ENCODE measurements at places on chromosomes 4 and X.

DNA sequence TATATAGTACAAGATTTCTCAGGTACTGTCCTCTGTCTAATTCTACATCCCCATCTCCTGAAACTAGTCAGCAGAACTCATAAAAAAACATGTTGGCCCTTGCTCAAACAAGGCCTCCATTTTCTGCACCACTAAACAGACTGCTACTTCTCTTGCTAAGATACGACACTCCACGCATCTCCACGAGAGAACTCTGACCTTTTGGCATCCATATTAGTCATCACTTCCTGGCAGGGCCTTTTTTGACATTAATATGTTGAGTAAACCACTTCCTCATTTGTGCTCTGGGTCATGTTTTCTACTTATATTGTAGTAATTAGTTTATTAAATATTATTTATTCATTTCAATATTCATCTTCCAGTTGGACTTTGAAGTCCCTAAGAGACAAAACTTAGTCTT lies 65.6 kb downstream of the DCAF8L1 start:
- DNase-seq: no peak

DNA sequence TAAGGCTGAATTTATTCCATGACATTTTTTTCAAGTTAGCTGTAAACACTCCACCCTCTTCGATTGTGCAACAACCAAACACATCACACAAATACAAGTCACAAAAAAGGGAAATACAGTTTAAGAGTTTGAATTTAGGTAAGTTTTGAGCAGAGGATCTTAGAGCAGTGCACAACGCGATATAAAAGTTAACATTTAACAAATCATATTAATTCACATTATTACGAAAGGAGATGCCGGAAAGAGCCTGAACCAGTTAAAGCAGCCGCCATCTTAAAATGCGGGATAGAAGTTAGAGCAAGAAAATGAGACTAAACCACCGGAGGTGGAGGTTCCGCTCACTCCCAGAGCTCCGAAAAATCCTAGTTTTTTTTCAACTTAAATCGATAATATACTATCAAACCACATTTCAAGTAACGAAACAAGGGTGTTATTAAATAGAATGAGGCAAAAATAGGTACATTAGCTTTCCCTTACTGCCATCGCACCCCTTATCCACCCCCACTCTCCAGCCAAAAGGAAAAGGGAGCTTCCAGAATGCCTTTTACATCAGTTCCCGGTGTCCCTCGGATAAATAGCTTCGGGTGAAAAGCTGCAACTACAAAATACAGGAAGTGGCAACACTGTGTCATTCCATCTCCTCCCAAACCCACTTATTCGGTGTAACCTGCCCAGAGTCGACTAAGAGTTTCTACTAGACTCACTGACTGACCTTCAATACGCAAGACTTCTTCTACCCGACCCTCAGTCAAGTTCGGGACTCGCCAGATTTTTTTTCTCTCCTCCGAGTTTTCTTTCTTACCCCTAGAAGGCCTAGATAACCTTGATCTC lies 1.9 kb downstream of the UBE2D3 start:
- no peak for DNase-seq

GRCh38 chr4:113666386-113667114 lies 95.0 kb downstream of the CAMK2D start:
- no peak for DNase-seq

DNA sequence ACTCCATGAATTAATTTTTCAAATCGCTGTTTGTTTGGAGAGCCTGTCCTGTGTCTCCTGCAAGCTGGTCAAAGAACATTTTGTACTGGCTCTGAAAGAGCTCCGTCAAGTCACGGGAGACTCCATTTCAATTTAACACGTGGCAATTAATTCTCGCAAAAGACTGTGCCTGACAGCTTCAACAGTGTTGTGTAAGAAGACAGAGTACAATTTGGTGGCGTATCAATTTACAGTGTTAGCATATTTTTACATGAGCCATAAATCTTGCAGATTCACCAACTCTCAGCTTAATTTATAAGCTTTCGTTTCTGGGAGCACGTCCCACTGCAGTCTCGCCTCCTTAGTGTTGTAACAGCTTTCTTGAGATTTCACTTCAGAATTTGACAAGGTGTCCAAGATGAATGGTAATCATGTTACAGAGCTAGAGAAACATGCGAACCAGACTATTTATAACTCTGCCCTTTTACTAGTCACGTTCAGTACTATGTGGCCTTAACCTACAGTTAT lies 70.8 kb downstream of the RWDD4 start:
- DNase-seq: no peak

- no peak for DNase-seq
Observed at GRCh38 chr4:25068386-25068785, 37.6 kb upstream of the LGI2 start.

DNA sequence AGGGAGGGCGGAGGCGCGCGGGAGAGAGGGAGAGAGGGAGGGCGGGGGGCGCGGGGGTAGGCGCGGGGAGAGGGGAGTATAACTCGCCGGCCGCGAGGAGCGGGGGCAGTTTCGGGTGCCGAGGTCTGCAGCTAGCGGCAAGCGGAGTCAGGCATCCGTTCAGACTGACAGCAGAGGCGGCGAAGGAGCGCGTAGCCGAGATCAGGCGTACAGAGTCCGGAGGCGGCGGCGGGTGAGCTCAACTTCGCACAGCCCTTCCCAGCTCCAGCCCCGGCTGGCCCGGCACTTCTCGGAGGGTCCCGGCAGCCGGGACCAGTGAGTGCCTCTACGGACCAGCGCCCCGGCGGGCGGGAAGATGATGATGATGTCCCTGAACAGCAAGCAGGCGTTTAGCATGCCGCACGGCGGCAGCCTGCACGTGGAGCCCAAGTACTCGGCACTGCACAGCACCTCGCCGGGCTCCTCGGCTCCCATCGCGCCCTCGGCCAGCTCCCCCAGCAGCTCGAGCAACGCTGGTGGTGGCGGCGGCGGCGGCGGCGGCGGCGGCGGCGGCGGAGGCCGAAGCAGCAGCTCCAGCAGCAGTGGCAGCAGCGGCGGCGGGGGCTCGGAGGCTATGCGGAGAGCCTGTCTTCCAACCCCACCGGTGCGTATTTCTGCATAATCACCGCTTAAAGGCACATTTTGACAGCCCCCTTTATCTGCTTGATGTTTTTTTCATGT lies at the start of gene POU4F2:
TSS of gene POU4F2 (plus strand) at position 108 of the 720 bp plus-strand sequence. CDS start at position 356, 248 bp downstream.
- no peak for DNase-seq

DNA sequence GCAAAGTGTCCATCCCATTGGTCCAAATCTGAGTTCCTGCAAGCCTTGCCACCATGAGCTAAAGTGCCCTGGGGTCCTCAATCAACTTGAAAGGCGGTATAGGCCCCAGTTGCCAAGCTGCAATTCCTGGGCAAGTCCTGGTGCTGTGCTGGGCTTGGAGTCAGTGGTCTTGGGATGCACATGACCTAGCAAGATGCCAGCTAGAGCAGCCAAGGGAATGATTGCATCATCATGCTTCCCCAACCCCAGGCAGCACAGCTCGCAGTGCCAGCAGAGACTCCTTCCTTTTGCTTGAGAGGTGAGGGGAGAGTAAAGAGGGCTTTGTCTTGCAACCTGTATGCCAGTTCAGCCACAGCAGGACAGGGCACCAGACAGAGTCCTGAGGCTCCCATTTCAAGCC lies 50.5 kb downstream of the KCNIP4 start:
- DNase-seq: no peak

DNA sequence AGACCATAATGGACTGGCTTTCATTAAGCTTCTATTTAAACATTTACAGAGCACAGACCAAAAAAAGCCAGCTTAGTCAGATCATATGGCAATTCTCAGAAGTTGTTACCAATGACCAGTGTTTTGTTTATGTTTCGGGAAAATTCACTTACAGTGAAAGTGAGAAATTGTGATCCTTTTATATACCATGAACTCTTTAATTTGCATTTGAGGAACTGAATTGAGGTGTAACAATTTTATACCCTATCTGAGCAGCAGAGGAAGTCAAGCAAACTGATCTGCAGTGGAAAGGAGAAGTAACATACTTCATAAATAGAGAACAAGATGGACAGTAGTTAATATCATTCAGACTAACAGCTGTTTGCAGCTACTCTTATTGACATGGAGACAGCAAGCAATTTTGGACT lies 97.1 kb downstream of the TMA16 start:
- DNase-seq: no peak

DNA sequence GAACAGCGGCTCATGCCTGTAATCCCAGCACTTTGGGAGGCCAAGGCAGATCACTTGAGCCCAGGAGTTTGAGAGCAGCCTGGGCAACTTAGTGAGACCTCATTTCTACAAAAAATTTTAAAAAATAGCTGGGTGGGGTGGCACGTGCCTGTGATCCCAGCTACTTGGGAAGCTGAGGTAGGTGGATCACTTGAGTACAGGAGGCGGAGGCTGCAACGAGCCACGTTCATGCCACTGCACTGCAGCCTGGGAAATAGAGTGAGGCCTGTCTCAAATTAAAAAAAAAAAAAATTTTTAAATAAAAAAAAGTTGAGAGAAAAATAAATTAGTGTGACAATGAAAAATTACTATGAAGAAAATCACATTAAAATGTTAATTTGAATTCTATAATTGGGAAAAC lies 10.5 kb downstream of the VEGFC start:
- DNase-seq: no peak

GRCh38 chrX:10098270-10098713 lies 58.5 kb upstream of the CLCN4 start:
- no peak for DNase-seq

DNA sequence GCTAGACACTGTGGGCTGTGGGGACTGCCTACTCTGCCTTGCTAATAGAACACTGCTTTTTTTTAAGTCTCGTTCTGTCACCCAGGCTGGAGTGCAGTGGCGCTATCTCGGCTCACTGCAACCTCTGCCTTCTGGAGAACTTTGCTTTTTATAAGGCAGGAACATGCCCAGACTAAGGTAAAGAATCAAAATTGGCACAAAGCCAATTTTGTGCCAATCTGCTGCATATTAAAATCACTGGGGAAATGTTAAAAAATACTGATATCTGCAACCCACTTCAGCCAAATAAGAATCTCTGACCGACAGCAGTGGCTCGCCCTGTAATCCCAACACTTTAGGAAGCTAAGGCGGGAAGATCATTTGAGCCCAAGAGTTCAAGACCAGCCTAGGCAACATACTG lies 36.5 kb upstream of the CEP135 start:
- DNase-seq: no peak

DNA sequence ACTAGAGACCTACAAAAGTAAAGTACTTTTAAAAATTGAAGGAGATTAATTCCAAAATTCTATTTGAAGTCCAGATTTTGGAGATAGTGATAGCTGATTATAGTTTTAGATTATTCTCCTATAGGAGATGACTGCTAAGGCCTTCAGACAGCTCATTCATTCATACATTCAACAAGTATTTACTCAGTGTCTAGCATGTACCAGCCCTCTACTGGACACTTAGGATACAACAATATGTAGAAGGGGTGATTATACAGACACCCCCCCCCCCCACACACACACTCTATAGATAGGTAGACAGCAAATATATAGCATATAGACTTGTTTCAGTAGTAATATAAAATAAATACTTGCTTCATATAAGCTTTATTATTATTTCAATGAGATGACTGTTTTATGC lies 60.4 kb upstream of the TAF9B start:
- DNase-seq: peak; percentile 2

- peak; percentile 73 for DNase-seq
Observed at GRCh38 chr4:52983563-52984303, 121.6 kb downstream of the RASL11B start.

DNA sequence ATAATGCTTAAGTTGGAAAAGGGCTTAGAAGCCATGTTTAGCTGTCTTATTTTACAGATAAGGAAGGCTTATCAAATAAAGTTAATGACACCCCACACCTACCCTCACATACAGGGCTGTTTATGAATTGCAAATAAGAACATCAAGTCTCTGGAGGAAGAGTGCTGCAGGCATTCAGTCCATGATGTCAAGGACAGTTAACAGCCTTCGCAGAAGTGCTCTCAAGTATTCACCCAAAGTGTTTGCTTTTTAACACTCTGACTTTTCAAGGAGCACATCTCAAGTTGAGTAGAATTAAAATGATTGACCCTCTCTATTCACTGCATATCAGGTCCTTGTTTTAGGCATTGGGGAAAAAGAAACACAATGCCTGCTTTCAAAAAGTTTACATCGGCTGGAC lies 328.7 kb downstream of the LDB2 start:
- no peak for DNase-seq

- no peak for DNase-seq
Observed at GRCh38 chrX:30900227-30900626, 11.2 kb upstream of the TAB3 start.

DNA sequence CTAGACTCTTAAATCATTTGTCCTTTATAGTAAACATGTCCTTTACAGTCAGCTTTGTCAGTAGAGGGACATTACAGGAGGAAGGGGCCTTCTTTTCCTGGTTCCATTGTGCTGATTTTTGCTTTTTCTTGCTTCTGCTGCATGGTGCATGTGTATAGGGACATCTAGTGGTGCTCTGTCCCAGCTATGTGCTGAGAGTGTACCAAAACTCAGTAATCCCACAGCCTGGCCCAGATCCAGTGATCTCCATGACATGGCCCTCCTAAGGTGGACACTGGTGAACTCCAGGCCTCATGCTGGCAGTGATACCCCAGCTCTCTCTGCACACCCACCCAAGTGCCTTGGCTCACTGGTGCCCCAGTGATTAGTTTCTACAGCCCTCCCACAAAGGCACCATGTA lies 45.2 kb downstream of the MAGEB17 start:
- DNase-seq: no peak

GRCh38 chr4:175824076-175824475 lies 12.0 kb upstream of the GPM6A start:
- DNase-seq: no peak

Data from HuH-7.5 (cell line).